ENCODE measurements at places on chromosomes 2 and 18.

DNA sequence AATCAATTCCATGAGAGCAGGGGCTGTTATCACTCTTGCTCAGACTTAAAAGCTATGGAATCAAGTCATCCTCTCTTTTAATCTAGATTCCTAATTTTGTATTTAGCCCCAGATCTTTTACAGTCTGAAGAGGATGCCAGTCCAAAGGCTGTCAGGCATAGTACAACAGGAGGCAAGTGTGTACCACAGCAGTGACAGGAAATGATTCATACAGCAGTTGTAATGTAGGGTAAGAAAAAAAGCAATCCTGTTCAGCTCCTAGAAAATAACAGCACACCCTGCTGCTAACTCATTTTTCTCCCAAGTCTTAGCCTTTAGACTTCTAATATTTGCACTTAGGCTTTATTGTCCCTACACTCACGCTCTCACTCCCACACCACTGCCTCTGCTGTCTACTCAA lies 127.8 kb upstream of the SYT4 start:
- no peak for DNase-seq

- DNase-seq: no peak
These were observed 18.5 kb upstream of the BOD1L2 start for GRCh38 chr18:57128220-57128932.

DNA sequence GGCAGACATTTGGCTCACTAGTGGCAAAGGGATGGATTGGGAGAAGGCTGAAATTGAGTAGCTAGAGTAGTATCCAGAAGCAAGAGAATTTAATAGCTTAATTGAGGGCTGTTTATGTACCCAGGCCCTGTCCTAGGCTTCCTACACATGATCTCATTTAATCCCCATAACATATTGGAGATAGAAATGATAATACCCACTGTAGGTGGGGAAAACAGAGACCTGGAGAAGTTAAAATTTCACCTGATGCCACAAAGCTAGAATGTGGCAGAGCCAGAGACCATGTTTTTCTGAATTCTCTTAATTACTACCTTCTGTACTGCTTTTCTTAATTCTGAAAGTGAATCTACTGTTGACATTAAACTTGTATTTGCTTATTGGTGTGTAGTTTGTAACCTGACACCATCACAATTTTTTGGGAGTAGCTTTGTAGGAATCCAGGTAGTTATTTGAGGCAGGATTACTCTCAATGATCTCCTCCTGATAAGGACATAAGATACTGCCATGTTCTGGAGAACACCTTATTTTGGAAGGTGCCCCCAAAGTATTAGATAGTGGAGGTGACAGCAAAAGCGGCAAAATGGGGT lies 42.2 kb downstream of the RAB10 start:
- DNase-seq: no peak

GRCh38 chr2:190843890-190844699 lies 36.5 kb upstream of the GLS start:
- no peak for DNase-seq

GRCh38 chr2:134869946-134870736 lies 31.7 kb downstream of the ACMSD start:
- DNase-seq: no peak

GRCh38 chr2:56177420-56178220 lies 6.2 kb upstream of the CCDC85A start:
- no peak for DNase-seq

DNA sequence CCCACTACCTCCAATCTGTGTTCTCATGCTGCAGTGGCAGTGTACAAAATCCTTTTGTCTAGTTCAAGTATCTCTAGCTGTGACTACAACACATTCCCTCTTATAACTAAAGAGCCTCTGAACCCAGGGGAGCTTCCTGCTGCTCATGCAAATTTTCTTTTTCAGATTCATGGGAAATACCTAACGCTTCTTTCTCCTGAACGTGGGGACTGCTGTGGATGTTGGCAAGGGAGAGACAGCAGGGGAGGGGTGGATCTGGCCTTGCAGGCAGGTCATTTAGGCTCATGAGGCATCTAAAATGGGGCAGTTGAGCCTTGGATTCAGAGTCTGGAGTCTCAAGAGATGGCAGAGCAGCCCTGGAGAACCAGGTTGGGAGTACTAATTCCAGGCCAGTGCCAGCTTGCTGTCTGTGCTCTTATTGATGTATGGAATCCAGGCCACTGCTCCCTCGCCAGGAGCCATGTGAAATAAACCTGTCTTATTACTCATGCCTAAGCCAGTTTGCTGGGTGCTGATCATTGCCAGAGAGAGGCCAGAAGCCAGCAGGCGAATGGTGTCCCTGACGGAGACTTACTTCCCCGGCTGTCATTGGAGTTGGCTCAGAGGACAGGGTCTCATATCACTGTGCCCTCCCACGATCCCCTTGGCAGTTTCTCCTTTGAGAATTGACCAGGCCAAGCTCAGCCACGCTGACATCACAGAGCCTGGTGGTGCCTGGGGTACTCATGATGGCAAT lies 29.2 kb upstream of the TNP1 start:
- DNase-seq: no peak

GRCh38 chr2:164439885-164440284 lies 181.4 kb downstream of the GRB14 start:
- DNase-seq: no peak

GRCh38 chr2:114426756-114427155 lies 15.7 kb upstream of the DPP10 start:
- DNase-seq: no peak

GRCh38 chr2:229485857-229486256 lies 214.8 kb upstream of the PID1 start:
- no peak for DNase-seq

DNA sequence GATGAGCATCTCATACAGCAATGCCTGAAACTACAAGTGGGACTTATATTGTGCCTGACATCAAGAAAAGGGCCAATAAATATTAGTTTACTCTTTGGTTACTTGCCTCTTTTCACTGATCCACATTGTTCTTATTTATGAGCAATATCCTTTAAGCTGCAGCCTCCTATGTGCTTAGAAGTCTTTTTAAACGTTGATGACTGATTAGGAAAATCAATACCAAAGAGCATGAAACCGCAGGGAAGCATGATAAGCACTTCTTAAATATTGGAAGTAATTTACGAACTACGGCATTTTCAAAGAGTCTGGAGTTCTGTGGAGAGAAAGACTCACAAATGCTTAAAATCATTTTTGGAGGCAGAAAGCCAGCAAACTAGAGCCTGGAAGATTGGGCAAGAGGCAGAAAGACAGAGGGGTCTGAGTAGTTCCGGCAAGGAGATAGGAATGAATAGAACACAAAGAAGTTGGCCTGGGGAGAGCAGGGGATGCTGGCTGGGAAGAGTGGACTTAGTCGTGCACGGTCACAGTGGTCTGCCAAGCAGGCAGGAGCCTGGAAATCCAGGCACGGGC lies 122.6 kb upstream of the NOSTRIN start:
- DNase-seq: no peak

DNA sequence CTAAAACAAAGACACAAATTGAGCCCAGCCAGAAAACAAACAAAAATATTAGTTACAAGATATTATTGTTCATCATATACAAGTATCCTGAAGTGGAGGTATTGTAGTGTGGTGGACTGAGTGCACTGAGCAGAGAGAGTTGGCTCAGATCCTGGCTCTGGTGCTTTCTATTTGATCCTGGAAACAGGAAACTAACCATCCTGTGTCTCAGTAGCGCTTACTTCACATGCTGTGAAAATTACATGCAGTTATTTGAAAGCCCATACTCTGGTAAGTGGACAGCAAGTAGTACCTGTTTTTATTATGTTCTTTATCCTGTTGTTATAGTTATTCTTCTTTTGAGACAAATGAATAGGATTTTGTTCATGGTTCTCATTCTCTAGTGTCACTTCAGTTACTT lies 84.3 kb upstream of the CRIM1 start:
- DNase-seq: no peak

GRCh38 chr2:223969315-223969714 lies 12.1 kb downstream of the MRPL44 start:
- DNase-seq: no peak

GRCh38 chr2:178722296-178722695 lies 84.9 kb downstream of the TTN start:
- no peak for DNase-seq

GRCh38 chr2:132811148-132811915 lies 141.3 kb upstream of the LYPD1 start:
- DNase-seq: no peak

GRCh38 chr2:95306336-95306895 lies 9.3 kb downstream of the KCNIP3 start:
- no peak for DNase-seq
